CD4-positive, alpha-beta memory T cell (primary cell): ENCODE measurements at places on chromosomes 4 and X. TPM values are rescaled to one million over a fixed set of nuclear protein-coding genes. Genes with fewer than 3 reads are reported as not detected.

Gene CENPVL2
- total RNA-seq: not detected

DNA sequence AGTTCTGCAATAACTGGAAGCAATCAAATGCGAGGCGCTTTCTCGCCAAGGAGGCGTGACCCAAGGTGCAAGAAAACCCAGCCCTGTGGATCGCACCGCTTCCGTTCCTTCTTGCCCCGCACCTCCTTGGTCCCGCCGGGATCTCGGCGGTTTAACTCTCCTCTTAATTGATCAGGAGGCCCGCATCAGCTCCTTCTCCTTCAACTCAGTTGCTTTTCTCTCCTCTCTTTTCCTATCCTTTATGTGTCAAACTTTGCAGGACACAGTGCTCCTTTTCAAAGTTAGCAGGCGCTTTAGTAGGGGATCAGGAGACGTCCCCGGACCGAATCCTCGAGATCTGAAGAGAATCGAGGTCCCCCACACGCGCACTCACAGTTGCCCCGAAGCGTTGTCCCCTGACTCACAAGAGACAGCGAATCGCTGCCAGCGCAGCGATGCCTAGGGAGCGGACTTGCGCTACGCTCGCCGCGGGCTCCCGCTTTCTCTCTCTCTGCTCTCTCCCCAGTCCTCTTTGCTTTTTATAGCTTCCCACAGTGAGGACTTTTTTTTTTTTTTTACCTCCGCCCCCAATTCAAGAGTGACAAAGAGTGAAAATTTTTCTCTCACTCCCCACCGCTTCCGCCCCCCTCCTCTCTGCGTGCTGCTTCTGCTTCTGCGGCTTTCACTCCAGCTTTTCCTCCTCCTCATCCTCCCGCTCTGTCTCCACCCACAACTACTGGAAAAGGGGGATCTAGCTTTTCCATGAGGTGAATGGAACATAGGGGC lies at the start of gene DKK2:
Gene DKK2, minus strand, starts transcription at position 495 of the 765 bp plus-strand sequence. CDS start 722 bp downstream, outside the sequence.
- no peak for DNase-seq

GRCh38 chr4:24777536-24778463 lies 17.6 kb upstream of the SOD3 start:
- DNase-seq: no peak

DNA sequence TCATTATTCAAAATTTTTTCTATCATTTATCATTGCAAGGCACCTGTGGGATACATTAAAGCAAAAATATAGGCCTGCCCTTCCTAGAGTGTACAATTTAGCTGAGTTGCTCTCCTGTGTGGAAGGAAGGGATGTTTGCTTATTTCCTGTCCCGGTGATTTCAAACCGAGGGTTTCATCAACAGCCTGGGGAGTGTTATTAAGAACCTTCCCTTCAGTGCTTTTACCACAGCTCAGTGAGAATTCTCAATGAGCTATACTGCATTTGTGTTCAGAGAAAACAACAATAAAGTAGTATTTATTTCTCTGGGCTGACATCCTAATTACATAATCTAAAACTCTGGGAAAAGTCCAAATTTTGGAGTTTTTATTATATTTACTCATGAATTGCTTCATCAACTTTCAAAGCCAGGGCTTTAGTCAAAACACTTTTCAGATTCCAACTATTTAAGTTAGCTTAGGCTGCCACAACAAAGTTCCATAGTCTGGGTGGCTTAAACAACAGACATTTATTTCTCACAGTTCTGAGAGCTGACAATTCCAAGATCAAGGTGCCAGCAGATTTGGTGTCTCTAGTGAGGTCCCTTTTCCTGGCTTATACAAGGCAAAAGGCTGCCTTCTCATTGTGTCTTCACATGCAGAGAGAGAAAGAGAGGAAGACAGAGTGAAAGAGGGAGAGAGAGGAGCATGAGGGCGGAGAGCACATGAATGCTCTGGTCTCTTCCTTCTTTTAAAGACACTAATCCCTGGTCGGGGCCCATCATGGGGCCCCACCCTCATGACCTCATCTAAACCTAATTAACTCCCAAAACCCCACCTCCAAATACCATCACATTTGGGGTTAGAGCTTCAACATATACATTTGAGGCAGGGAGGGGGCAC lies 62.6 kb downstream of the MMRN1 start:
- DNase-seq: no peak

Gene RBM46
- not detected for total RNA-seq

- DNase-seq: no peak
Observed at GRCh38 chr4:76205476-76205875, 8.1 kb downstream of the SCARB2 start.

DNA sequence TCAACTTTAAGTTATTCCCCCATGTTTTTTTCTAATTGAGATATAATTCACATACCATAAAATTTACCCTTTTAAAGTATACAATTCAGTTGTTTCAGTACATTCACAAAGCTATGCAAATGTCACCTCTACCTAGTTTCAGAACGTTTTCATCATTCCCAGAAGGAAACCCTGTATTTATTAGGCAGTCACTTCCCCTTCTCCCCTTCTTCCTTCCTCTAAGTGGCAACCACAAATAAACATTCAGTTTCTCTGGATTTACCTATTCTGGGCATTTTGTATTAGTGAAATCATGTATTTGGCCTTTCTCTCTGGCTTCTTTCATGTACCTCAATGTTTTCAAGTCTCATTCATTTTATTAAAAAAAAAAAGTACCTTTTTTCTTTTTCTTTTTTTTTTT lies 101.9 kb downstream of the TET2 start:
- DNase-seq: no peak

GRCh38 chr4:110442309-110442708 lies 33.6 kb upstream of the ENPEP start:
- no peak for DNase-seq

DNA sequence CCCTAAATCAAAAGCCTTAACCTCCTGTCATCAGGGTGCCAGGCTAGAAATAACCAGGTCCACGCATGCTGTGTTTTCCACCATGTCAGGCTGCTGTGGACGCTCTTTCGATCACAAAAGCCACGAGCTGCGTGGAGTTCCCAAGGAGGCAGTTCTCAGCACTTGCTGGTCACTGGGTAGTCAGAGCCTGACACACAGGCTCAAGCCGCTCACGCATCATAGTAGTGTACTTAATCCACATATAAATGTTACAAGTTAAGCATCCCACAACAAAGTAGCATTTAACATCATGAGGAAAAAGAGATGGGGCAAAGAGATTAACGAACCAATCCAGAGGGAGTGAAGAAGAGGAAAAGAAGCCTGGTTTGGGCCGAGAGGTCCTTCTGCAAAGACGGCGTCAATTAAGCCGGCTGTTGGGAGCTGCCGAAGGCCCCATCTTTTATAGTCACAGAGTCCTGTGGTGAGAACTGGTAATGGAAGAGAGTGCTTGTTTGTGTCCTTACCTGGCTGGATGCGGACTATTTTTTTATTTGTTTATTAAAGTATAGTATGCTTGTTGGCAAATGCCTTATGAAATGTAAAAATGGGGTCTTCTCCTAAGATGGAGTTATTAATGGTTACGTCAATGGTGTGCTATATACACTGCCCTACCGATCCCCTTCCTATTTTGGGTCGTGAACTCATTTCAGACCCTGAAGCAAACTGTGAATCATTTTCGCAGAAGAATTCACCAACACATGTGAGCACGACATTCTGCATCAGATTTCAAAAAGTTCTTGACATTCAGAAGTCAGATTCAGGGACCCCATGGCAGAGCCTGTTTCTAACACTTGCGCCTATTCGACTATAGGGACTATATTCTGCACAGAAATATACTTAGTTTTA lies 675 bp downstream of the PRIMPOL start:
- DNase-seq: peak; percentile 11

Gene SYTL4
- not detected for total RNA-seq

- DNase-seq: no peak
Observed at GRCh38 chr4:4867375-4868039, 8.0 kb downstream of the MSX1 start.

Gene S100G
- not detected for total RNA-seq

Gene PRDM8
- 23.0 TPM for total RNA-seq

GRCh38 chr4:154743683-154744340 lies at the start of gene LRAT:
Gene LRAT, plus strand, starts transcription at chr4:154744000. Its CDS starts 327 bp downstream, at chr4:154744327.
- DNase-seq: peak; percentile 18

Gene GPR173
- total RNA-seq: not detected

DNA sequence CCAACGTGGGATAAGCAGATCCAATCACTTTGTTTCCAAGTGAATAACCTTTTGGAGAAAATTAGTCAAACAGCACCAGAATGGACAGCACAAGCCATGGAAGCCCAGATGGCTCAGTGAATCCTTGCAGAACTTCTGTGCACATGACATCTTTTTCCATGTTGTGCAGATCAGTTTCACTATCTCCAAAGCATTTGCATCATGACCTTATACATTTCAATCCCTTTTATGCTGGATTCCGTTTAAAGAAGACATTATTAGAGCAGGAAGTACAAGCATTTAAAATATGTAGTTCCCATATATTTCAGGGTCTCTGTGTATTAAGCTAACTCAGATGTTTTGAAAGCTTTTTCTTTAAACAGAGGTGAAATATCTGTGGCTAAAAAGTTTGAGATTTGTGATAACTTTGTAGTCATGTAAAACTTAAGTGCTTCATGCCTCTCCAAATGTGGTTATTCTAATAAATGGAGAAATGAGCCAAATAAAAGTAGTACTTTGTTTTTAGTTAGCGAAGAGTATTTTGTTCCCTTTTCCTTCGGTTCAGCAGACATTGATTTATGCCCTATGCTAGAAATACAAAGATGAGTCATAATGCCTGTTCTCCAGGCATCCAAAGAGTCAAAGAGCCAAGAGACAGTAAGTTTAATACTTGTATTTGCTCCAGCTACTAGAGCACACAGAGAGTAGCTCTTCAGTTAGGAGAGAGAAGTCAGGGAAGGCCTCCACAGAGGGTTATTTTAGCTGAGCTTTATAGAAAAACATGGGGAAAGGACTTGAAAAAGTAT lies 39.0 kb downstream of the PLAC8 start:
- no peak for DNase-seq

DNA sequence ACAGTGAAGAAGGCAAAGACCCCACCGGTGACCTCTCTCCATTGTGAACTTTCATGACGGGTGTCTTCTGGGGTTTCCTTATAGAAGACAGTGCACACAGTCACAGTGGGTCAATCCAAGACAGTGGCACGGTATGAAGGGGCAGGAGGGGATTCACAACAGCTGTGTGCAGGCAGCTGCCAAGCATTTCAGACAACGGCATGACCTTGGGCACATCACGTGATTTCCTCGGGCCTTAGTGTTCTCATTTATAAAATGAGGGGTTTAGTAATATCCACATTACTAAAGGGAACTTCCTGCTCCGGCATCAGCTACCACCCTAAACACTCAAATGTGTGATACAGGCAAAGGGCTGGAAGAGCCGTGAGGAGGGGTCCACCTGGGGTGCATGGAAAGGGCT lies 42.9 kb downstream of the RBM47 start:
- DNase-seq: no peak

GRCh38 chrX:103520386-103520785 lies 1.1 kb upstream of the RAB40A start:
- no peak for DNase-seq

GRCh38 chrX:123361371-123361770 lies 177.3 kb downstream of the GRIA3 start:
- no peak for DNase-seq
